ENCODE measurements at places on chromosomes 7 and 10. TPM values are rescaled to one million over a fixed set of nuclear protein-coding genes. Genes with fewer than 3 reads are reported as not detected.

Gene FAM180A
- total RNA-seq = 34.4 TPM

Gene LSM5
- total RNA-seq = 15.2 TPM

Gene C10orf95
- total RNA-seq = not detected

Gene SLC26A5
- not detected for total RNA-seq

Gene GALNT17
- 0.49 TPM for total RNA-seq

Gene AQP1
- 36.2 TPM for total RNA-seq

Gene MYL10
- not detected for total RNA-seq

Gene LSM8
- 19.7 TPM for total RNA-seq

Gene GSAP
- total RNA-seq = 1.8 TPM

Gene WDR86
- total RNA-seq = 0.24 TPM

Gene BTBD16
- not detected for total RNA-seq

Gene SMKR1
- 0.12 TPM for total RNA-seq

Gene TNPO3
- total RNA-seq = 86.5 TPM

Gene OR6B1
- total RNA-seq = not detected

Gene OR2A1
- total RNA-seq = 0.12 TPM

Gene TRIM74
- not detected for total RNA-seq

Gene SPDYE6
- not detected for total RNA-seq

Gene ADARB2
- total RNA-seq = not detected

Gene SCART1
- total RNA-seq = 5.2 TPM

Gene GPR141
- not detected for total RNA-seq

Gene PSD
- 1.1 TPM for total RNA-seq

Gene STK31
- total RNA-seq = not detected

Gene COL28A1
- total RNA-seq = under 0.01 TPM

Gene TCF7L2
- total RNA-seq = 20.4 TPM

Gene NPC1L1
- total RNA-seq = not detected

Gene PTF1A
- total RNA-seq = not detected

Gene ERVW-1
- not detected for total RNA-seq

Gene SHH
- not detected for total RNA-seq

Gene ACBD7
- total RNA-seq = 0.32 TPM

Gene INSIG1
- total RNA-seq = 375 TPM

Gene JCAD
- 40.7 TPM for total RNA-seq

Gene ZFAND2A
- 19.8 TPM for total RNA-seq

Gene PDK4
- total RNA-seq = 0.49 TPM

Gene SAP25
- not detected for total RNA-seq

Gene CRTAC1
- total RNA-seq = not detected

Gene GIMAP6
- total RNA-seq = 0.16 TPM

Gene NPSR1
- total RNA-seq = not detected

Gene CUZD1
- 0.32 TPM for total RNA-seq

Gene FKBP6
- not detected for total RNA-seq

Gene FGF8
- total RNA-seq = not detected

Gene STOX1
- total RNA-seq = 0.12 TPM

Gene MINDY4
- 14.2 TPM for total RNA-seq

Gene GATAD1
- 30.2 TPM for total RNA-seq

Gene LLCFC1
- not detected for total RNA-seq

Gene C10orf105
- 1.2 TPM for total RNA-seq

Gene CPA2
- total RNA-seq = not detected

Gene MNX1
- not detected for total RNA-seq

Gene ARL5B
- total RNA-seq = 16.1 TPM

Gene ATRNL1
- total RNA-seq = 0.65 TPM

Gene WNT16
- 5.7 TPM for total RNA-seq

Gene LRRC17
- total RNA-seq = 4.9 TPM

Gene COL26A1
- not detected for total RNA-seq

Gene MRLN
- not detected for total RNA-seq
